A549 treated with dexamethasone at 1 μM for 4 hours (cell line): ENCODE measurements at places on chromosomes 1 and 21. TPM values are rescaled to one million over a fixed set of nuclear protein-coding genes. Genes with fewer than 3 reads are reported as not detected.

PDZK1 gene
- total RNA-seq = 0.80 to 1.5 TPM (median 1.1 TPM) in 5 replicates

TNN gene
- 0.01 TPM in 1 of 5 replicates, not detected in the others for total RNA-seq

S100A14 gene
- total RNA-seq = 0.21 to 0.50 TPM (median 0.35 TPM) in 5 replicates

OR2AK2 gene
- total RNA-seq = not detected in 5 replicates

C1orf87 gene
- not detected in 5 replicates for total RNA-seq

SLC35A3 gene
- 8.7 to 14.0 TPM (median 10.5 TPM) in 5 replicates for total RNA-seq

ITLN1 gene
- not detected in 5 replicates for total RNA-seq

TATDN3 gene
- 11.4 to 15.2 TPM (median 12.4 TPM) in 5 replicates for total RNA-seq

S100A3 gene
- total RNA-seq = 120 to 134 TPM (median 130 TPM) in 5 replicates

SKI gene
- total RNA-seq = 17.4 to 32.0 TPM (median 30.0 TPM) in 5 replicates

ABCA4 gene
- 0.12 to 0.35 TPM (median 0.18 TPM) in 5 replicates for total RNA-seq

TLR5 gene
- total RNA-seq = 0.12 to 0.29 TPM (median 0.25 TPM) in 5 replicates

BRINP3 gene
- not detected in 5 replicates for total RNA-seq
